ENCODE measurements at places on chromosomes 1 and 21.
A peak's percentile ranks its signal among the peaks of the same experiment; 100 is the strongest.

DNA sequence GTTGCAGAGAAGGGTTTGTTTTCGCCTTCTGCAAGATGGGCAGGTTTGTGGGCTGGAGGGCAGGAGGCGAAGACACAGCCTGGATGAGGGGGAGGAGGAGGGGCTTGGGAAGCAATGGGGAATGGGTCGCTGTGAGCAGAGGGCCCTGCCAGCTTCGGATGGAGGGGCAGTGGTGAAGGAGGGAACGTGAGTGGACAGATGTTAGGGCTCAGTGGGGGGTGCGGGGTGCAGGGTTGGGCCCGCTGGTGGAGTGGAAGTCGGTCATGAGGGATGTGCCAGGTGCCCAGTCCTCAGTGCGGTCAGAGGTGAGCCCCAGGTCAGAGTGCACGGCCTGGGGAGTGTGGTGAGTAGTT, 55.5 kb upstream of the ABCG1 start:
- DNase-seq = no peak

GRCh38 chr1:88407248-88407647, 276.8 kb upstream of the PKN2 start:
- no peak for DNase-seq

GRCh38 chr21:38649120-38649519, 150.8 kb upstream of the ERG start:
- no peak for DNase-seq

GRCh38 chr1:115041654-115042053, 12.0 kb downstream of the TSHB start:
- no peak for DNase-seq

- no peak for DNase-seq
These were observed 44.2 kb downstream of the CAPN8 start for GRCh38 chr1:223621312-223621734.

DNA sequence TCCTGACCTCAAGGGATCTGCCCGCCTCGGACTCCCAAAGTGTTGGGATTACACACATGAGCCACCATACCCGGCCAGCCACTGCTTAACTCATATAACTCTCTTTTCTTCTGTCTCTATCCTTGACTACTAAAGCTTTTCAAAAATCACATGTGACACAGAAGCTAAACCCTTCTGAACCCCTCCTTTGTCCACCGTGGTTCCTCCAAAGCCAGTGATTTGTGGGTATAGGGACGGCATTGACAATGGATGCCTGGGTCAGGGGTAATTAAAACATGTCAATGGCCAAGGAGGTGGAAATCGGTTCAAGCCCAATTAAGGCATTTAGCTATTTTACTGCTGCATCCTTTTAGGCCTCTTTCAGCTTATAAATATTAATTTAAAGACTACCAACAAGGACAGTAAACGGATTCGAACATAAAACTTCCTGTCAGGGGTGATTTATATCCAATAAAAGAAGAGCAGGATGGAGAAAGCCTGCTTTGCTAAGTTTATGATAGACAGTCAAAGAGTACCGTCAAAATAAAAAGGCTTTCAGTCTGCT, 242.3 kb downstream of the GPATCH2 start:
- DNase-seq = no peak

DNA sequence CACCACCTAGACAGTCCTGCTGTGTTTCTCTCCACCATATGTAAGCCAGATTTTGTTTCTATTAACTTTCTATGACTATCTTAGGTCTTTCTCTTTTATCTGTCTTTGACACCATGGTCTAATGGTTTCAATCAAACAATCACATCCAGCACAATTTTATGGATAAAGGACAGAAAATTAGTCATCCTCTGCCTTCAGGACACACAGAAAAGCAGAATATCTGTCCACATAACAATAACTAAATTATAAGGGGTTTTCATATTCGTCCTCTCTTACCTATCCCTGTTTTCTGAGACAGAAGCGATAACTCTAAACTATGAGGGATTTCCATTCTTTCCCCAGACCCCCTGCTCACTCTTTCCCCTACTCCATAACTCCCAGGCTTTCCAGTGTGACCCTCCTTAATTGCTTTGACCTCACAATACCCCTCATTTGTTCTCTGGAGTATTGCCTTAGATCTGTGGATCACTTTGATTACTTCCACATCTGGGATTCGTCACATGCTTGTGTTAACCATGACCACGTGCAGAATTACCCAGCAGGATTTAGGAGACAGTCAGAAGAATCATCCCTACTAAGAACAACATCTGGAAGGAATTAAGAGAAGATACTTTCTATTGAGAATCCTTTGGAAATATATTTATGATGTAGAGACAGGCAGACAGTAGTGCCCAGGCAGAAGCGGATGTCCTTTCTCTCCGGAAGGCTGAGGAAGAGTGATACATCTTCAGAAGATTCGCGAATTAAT, 108.2 kb upstream of the GREM2 start:
- DNase-seq = no peak

DNA sequence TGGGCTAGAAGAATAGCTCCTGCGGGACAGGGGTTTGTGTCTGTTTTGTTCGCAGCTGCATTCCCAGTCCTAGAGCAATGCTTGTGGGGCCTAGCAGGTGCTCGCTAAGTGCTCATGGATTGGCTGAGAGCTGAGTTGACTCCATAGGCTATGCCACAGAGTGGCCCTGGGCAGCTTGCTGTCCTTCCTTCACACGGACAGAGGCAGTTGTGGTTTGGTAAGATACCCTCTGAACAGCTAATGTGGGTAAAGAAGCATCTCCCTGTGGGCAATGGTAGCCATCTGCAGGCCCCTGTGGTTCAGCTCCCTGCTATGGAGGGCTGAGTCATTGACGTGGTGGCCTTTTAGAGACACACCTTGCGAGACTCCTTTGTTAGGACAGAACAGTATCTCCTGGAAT, 23.5 kb upstream of the LBR start:
- DNase-seq = no peak

GRCh38 chr1:40840526-40841323, 21.4 kb downstream of the CITED4 start:
- no peak for DNase-seq

- no peak for DNase-seq
These were observed at the start of gene PKLR for GRCh38 chr1:155301342-155301841. Gene PKLR, minus strand, starts transcription at chr1:155301438. Its CDS starts 43 bp downstream, at chr1:155301395.

GRCh38 chr1:168755800-168756418, 26.9 kb upstream of the DPT start:
- DNase-seq = no peak

DNA sequence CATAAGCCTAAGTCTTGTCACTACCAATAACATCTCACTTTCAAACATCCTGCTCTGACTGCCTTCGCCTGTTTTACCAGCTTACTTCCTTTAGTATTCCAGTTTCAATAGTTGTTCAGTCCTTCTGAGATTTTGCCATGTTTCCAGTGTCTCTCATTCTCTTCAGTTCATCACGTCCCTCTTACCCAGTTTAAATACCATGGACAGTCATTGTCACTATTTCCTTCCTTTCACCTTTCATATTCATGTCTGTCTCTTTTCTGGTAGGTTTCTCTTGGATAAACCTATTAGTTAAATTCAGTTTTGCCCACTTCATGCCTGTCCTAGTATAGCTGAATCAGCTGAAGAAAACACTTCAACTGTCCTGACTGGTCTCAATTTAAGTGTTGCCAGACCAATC, 5.9 kb downstream of the ATF6 start:
- no peak for DNase-seq

- DNase-seq = no peak
These were observed 80.1 kb downstream of the UBIAD1 start for GRCh38 chr1:11352816-11353799.

DNA sequence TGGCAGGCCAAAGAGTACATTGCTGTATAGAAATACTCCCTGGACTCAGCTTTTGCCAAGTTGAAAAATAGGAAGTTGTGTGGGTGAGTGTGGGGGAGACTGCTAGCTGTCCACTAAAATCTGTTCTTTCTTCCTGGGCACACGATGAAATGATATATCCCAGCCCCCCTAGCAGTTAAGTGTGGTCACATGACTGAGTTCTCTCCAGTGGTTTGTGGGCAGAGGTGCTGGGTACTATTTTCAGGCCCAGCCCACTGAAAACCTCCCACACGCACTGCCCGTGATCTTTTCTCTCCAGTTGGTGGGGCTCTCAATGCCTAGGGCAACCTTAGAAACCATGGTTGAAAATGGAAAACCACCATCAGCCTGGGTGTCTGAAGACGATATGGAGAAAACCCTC, 119.7 kb upstream of the LMO4 start:
- no peak for DNase-seq

GRCh38 chr1:106756752-106757151, 299.7 kb upstream of the PRMT6 start:
- no peak for DNase-seq

GRCh38 chr1:229325401-229325800, 17.4 kb downstream of the CCSAP start:
- no peak for DNase-seq

GRCh38 chr1:209266590-209267205, 316.8 kb upstream of the CAMK1G start:
- DNase-seq = no peak

- DNase-seq = no peak
These were observed 110.4 kb upstream of the NGF start for GRCh38 chr1:115448282-115449044.

- no peak for DNase-seq
These were observed 15.9 kb downstream of the SYT2 start for GRCh38 chr1:202694314-202694713.

- DNase-seq = no peak
These were observed 23.5 kb downstream of the LRRC3 start for GRCh38 chr21:44478801-44479167.

DNA sequence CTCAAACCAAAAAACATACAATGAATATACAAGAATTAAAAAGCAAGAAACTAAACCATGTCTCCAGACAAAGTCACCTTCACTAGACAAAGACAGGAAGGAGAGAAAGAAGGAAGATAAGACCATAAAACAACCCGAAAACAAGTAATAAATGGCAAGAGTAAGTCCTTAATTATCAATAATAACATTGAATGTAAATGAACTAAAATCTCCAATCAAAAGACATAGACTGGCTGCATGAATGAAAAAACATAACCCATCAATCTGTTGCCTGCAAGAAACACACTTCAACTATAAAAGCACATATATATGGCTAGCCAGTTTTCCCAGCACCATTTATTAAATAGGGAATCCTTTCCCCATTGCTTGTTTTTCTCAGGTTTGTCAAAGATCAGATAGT, 100.8 kb upstream of the SAMSN1 start:
- DNase-seq = no peak

GRCh38 chr1:85135392-85135798, 65.4 kb downstream of the SYDE2 start:
- DNase-seq = no peak

DNA sequence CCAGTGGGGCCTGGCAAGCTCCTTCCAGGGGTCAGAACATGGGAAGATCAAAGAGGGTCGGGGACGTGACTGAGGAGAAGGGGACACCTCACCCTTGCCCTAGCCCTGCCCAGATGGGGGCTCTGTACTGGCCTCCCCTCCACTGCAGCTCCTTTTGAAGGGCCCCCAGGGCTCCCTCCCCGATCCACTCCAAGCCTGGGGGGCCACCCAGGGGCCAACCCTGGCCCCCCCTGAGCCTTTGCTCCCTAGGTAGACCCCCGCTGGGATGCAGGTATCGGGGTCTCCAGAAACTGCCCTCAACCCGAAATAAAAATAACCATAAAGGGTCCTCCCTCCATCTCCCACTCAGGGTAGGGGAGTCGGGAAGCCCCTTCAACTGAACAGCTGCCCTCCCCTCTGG, 37.4 kb upstream of the FAM131C start:
- DNase-seq = no peak

- no peak for DNase-seq
These were observed 13.0 kb upstream of the PDIK1L start for GRCh38 chr1:26098602-26099001.

GRCh38 chr21:16243396-16243795, 513.6 kb downstream of the USP25 start:
- DNase-seq = no peak

DNA sequence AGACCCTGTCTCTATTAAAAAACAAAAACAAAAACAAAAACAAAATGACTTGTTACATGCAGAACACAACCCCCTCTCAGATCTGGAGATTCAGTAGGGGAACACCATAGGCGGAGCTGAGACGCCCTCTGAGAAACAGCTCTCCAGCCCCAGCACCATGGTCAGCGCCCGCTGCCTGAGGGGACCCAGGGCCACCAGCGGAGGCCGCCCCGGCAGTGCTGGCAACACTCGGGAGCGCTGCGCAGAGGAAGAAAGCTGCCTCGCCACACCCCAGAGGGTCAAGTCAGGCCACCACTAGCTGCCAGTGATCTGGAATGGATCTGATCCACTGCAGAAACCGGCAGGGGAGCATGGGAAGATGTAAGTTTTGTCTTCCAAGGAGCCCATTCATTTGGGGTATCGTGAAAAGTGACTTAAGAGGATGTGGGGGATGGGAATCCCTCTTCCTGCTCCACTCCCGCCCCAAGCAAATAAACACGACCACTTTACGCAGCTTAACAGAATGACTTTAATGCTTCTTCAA, 3.1 kb downstream of the ACTA1 start:
- no peak for DNase-seq

- DNase-seq = no peak
These were observed 730 bp downstream of the ZCCHC17 start for GRCh38 chr1:31297277-31298247.

- DNase-seq = no peak
These were observed 470 bp upstream of the RTCA start for GRCh38 chr1:100265562-100265930.

- no peak for DNase-seq
These were observed 82.5 kb downstream of the ST3GAL3 start for GRCh38 chr1:43789604-43790550.

- no peak for DNase-seq
These were observed 8.9 kb downstream of the SDCCAG8 start for GRCh38 chr1:243264717-243265116.

DNA sequence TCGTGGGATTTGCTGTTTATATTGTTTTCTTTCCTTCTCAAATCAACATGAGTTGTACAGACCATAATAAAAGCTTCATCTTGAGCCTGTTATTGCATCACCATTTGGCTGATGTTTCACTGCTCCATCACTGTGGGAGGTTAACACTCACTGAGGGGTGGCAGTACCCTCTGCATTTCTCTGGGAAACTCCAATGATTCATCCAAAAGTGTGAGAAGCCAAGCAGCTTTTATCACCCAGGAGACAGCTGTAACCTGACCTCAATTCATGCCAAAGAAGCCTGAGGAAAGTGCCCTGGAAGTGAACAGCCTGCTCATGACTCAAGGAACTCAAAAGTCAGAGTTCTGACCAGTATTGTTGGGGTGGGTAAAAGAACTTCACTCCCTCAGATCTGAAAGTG, 84.1 kb downstream of the GPR88 start:
- peak; percentile 98 for DNase-seq

DNA sequence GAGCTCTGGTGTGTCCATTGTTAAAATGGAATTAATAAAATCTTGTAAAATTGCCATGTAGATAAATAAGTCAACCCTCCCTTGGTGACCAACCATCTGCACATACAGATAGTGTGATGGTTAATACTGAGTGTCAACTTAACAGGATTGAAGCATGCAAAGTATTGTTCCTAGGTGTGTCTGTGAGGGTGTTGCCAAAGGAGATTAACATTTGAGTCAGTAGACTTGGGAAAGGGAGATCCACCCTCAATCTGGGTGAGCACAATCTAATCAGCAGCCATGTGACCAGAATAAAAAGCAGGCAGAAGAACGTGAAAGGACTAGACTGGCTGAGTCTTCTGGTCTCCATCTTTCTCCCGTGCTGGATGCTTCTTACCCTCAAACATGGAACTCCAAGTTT, 174.8 kb downstream of the LTN1 start:
- DNase-seq = no peak

All from non-pigmented ciliary epithelial cell (primary cell).